Lower leg skin (tissue), 4 donors: ENCODE measurements at places on chromosomes 1 and 21. TPM values are rescaled to one million over a fixed set of nuclear protein-coding genes. Genes with fewer than 3 reads are reported as not detected.
A peak's percentile ranks its signal among the peaks of the same experiment; 100 is the strongest.

DNA sequence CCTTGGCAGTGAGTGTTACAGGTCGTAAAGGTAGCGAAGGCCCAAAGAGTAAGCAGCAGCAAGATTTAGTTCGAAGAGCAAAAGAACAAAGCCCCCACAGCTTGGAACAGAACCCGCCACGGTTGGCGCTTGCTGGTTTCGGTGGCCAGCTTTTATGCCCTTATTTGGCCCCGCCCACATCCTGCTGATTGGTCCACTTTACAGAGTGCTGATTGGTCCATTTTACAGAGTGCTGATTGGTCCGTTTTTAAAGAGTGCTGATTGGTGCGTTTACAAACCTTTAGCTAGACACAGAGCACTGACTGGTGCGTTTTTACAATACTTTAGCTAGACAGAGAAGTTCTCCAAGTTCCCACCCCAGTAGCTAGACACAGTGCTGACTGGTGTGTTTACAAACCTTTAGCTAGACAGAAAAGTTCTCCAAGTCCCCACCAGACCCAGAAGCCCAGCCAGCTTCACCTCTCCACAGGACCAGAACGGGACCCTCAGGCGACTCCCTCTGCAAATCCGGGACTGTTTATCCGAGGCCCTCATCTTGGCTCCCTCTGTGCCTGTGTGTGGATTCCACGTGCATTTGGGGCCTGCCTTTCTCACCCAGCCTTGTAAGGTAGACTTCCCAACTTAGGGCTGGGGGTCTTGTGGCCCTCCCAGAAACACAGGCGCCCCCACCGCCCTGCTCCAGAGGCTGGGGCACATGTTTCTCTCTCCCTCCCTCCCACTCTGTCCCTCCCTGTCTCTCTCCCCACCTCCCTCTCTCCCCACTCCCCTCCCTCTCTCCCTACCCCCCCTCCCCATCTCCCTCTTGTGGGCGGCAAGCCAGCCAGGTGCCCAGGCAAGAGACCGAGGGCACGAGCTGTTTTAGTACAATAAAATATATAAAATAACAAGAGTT lies 12.6 kb downstream of the FTCD start:
- DNase-seq = no peak

- DNase-seq = no peak
Observed at GRCh38 chr1:189192741-189193520, 1284.7 kb downstream of the BRINP3 start.

GRCh38 chr1:98077691-98078090 lies 156.9 kb upstream of the DPYD start:
- no peak for DNase-seq

GRCh38 chr1:214241060-214241459 lies 39.9 kb upstream of the SMYD2 start:
- DNase-seq = no peak

DNA sequence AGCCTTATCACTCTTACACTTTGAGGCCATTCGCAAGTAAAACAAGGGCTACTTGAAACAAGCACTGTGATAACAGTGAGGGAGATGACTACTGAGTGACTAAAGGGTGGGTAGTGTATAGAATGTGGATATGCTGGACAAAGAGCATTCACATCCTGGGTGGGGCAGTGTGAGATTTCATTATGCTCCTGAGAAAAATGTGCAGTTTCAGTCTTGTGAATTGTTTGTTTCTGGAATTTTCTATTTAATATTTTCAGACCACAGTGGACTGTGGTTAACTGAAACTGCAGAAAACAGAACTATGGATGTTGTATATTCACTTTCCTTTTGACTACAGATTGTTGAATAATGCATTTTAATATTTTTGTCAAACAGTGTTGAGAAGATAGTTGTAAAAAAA lies 25.1 kb upstream of the B3GALT2 start:
- no peak for DNase-seq

DNA sequence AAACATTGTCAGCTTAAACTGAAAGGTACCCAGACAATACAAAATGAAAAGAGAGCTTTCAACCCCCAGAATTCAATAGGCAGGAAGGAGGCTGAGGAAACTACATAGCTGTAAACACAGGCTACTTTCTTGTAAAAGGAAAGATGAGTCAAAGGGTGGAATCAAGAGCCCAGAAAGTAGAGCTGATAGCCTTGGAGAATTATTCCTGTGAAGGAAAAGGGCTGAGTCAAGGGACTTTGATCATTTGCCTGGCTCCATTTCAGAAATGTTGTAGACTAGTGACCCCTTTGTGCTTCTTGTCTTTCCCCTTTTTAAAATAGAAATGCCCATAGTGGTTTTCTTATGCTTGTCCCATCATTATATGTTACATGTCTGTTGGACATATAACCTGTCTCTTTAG lies 597.6 kb downstream of the ADGRL2 start:
- no peak for DNase-seq

- DNase-seq = no peak
Observed at GRCh38 chr1:245953876-245954660, 553.0 kb downstream of the SMYD3 start.

DNA sequence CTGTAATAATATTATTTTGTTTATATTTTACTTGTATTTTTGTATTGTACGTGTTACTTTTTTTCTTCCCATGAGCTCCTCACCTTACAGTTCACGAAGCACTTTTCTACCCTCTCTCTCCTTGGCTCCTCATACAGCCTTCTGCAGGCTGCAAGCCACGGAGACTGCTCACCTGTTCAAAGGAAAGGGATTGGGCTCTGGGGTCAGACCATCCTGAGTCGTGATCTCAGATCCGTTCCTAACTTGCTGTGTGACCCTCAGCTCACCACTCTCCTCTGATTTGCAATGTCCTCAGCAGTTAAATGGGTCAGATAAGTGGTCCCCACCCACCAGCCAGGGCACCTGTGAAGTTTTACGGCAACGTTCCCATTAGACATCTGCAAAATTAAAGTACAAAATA lies 54.1 kb downstream of the VWA5B1 start:
- DNase-seq = no peak

DNA sequence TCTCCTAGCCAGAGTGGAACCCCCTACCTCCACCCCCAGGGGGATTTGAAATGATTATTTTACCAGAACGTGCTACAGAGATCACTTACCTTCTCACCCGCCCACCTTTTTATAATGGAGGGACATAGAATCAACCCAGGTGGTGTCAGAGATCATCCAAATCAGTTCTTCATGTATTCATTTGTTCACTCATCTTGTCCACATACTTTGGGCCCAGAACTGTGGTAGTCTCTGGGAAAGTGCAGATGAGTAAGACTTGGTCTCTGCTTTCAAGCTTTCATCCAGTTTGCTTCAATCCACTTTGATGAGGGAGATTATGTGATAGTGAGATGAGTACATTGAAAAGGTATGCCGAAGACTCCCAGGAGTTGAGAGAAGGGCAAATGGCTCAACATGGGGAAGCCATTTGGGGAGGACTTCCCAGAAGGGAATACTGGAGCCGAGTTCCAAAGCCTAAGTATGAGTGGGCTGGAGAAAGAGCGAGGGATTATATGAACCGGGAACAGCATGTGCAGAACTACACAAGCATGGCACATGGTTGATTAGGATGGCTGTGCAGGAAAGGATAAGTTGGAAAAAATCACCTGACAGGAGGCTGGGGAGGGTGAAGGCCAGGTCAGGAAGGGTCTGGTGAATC lies 1.9 kb downstream of the FGGY start:
- DNase-seq = no peak

DNA sequence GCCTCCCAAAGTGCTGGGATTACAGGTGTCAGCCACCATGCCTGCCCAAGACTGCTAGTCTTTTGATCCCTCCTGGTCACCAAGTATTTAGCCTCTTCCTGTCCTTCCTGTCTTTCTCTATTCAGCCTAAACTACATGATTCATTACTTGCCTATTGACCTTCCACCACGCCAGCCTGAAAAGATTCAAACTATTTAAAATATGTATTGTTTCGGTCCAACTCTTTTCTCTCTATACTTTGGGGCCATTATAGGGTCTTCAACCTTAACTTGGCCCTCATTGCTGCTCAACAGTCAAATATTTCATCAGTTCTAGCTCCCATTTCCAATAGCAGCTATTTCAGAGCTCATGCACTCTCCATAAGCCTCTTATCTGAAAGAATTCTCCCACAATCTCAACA lies 153.0 kb downstream of the TNFSF18 start:
- DNase-seq = no peak

- DNase-seq = no peak
Observed at GRCh38 chr21:25891596-25891995, 156.8 kb downstream of the GABPA start.

- no peak for DNase-seq
Observed at GRCh38 chr1:22529901-22530621, 33.2 kb upstream of the EPHA8 start.

DNA sequence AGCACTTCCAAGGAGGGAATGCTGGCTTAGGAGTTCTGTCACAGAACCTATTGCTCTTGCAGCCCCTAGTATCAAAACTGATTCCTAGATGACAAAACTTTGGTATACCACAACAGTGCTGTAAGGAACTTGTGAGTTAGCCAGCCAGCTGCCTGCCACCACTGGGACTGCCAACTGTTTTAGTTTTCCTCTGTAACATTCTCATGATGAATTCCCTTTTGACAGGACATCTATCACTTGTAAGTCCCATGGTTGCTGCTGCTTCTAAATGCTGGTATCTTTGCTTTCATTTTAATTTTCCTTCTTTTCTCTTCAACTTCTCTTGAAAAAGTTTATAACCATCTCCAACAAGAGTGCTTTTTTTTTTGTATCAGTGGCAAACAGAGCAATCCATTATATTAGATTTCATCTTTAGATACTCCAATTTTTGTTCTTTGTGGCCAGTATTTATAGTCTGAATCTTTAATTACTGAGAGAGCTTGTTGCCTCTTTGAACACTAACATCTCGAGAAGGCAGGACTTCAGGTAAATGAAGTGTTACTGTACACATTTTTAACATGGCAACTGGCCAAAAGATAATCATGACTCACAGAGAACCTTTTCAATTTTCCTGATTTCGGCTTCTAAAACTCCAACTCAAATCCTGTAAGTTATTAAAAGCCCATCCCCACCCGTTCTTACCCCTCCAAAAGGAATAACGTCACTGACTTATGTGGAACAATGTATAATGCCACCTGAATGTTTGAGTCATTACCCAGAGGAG lies 19.8 kb downstream of the DBT start:
- no peak for DNase-seq

- no peak for DNase-seq
Observed at GRCh38 chr1:212353181-212353580, 61.5 kb downstream of the PACC1 start.

DNA sequence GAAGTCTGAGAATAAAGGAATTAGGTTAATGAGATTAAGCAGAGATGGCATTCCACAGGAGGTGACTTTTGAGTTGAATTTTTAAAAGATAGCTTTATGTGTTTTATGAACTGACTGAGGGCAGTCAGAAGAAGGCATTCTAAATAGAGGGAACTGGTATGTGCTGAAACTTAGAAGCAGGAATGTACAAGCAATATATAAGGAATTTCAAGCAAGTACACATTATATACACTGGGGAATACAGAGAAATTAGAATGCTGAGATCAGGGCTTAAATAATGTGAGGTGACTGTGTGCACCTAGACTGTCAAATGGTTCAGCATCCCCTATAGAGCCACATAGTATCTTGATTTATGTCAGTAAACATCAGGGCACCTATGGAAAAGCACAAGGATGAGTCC lies 19.3 kb downstream of the WNT2B start:
- DNase-seq = no peak

GRCh38 chr1:65493802-65494201 lies 73.3 kb downstream of the LEPR start:
- DNase-seq = no peak

- DNase-seq = no peak
Observed at GRCh38 chr1:83641796-83642443, 357.0 kb downstream of the TTLL7 start.

GRCh38 chr1:15106608-15107007 lies 46.9 kb upstream of the TMEM51 start:
- no peak for DNase-seq

DNA sequence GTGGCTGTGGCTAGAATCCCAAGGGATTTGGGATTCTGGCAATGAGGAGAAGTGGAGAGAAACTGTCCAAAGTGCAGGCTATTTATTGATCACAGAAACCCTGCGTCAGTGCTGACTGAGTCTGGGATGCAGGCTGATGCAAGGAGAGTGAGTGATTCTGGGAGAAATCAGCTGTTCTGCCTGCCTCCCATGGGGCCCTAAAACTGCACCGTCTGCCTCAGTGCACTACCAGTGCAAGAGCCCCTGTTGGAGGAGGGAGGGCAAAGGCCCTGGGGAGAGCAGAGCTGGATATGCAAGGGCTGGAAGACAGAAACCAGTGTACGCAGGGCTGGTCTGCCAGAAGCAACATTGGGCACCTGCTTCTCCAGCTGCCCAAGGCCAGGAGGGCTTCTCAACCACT lies 42.6 kb downstream of the C1orf198 start:
- no peak for DNase-seq

DNA sequence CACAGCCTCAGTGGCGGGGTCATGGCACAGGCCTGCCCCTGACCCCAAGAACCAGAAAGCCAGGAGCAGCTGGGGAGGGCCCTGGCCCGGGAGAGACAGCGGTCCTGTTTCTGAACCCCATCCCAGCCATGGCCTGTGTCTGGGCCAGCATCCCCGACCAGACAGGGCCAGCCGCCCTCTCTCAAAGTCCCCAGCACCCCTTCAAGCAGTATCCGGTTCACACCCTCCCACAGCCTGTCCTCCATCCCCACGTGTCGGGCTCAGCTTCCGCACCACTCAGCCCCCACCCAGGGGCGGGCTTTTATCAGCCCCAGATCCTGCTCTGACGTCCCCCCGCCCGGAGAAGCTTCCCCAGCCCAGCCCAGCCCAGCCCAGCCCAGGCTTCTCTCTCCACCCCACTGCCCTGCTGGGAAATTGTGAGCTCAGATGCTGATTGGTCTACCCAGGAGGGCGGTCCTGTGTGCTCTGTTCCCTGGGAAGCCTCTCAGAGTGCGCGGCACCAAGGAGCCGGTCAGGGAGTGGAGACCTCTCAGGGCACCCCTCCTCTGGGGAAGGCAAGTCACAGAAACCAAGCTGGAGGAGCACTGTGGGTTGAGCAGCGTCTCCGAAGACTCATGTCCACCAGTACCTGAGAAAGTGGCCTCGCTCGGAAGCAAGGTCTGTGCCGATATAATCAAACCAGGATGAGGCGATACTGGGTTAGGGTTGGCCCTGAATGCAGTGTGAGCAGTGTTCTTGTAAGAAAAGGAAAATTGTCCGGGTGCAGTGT lies 4.7 kb upstream of the FAAP20 start:
- DNase-seq = peak; percentile 92

GRCh38 chr21:16580661-16581060 lies 850.9 kb downstream of the USP25 start:
- no peak for DNase-seq

- no peak for DNase-seq
Observed at GRCh38 chr1:178146436-178146835, 52.5 kb downstream of the RASAL2 start.

- DNase-seq = no peak
Observed at GRCh38 chr1:163414778-163415177, 93.0 kb downstream of the NUF2 start.

CAMK1G gene
- not detected for total RNA-seq

CCDC185 gene
- total RNA-seq = not detected

PTPN22 gene
- total RNA-seq = 0.56 TPM

APH1A gene
- total RNA-seq = 113 TPM

CTXND2 gene
- not detected for total RNA-seq

SPRR1B gene
- total RNA-seq = 42.6 TPM

PANK4 gene
- total RNA-seq = 32.3 TPM

RAB13 gene
- total RNA-seq = 29.4 TPM

GBP7 gene
- total RNA-seq = not detected

SLC6A9 gene
- total RNA-seq = 55.8 TPM

PIGR gene
- total RNA-seq = 4.7 TPM

TMEM54 gene
- 122 TPM for total RNA-seq

SLC25A44 gene
- 13.9 TPM for total RNA-seq

KISS1 gene
- not detected for total RNA-seq

CNN3 gene
- total RNA-seq = 94.3 TPM

VWA5B1 gene
- total RNA-seq = not detected

TEDDM1 gene
- total RNA-seq = not detected
